ENCODE measurements at places on chromosomes 5 and 9.
A peak's percentile ranks its signal among the peaks of the same experiment; 100 is the strongest.

GRCh38 chr5:36418152-36418979, 116.7 kb upstream of the RANBP3L start:
- no peak for DNase-seq

DNA sequence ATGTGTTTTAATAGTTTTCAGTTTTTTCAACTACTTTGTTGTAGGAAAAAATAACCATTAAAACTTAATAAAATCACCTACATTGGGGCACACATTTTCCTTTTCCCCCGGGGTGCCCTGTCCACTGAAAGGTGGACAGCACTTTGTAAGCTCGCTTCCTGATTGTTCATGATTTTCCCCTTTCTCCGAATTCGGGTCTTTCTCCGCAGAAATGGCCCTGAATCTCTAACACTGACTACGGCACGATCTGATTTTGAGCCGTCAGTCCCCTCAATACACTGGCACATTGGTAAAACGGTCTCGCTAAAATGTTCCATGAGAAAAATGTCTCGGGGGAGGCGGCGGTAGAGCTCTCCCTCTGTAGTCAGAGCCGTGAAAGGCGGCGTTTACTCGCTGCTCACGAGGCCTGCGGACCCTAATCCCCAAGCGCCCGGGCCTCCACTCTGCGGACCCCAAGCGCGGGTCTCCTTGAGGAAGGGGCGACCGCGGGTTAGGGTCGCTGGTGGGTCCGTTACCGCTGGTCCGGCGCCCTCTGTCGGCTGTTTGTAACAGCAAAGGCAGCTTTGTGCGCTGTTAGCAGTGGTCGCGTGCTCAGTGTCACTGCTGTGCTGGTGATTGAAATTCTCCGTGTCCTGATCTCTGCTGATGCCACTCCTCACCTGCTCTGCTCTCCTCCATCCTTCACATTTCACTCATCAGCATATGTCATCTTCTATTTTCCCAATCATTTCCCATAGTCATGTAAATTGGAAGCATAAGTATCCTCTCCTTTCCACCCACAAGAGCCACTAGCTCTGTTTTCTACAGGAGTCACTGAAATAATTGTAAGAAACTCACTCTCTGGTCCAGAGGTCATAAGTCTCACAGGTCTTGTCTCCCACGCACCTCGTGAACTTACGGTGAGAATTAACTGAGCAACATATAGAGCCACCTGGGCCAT, 10.8 kb upstream of the IFNA2 start:
- peak; percentile 68 for DNase-seq

- DNase-seq = no peak
Observed at GRCh38 chr5:141150224-141150992, 551 bp downstream of the PCDHB6 start.

DNA sequence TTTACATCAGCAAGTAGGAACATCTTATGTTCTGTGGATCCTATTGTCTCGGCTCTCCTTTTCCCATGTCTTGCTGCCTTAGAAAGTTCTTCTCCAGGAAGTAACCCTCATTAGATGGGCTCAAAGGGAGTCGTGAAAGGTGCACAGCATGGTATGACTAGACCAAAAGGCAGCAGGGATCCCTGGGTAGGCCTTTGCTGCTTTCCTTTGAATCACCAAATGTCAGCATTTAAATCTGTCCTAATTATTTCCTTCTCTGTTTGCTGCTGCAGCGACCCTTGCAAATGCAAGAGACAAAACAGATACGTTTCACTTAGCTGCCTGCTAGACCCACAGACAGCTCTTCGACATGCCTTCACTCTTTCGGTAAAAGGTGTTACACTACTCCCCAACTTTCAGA, 218.4 kb downstream of the ACTL7B start:
- DNase-seq = no peak

- no peak for DNase-seq
Observed at GRCh38 chr5:17019324-17019723, 83.2 kb upstream of the MYO10 start.

- DNase-seq = no peak
Observed at GRCh38 chr5:120552638-120553037, 88.5 kb downstream of the PRR16 start.

GRCh38 chr5:172571892-172572291, 69.2 kb upstream of the NEURL1B start:
- no peak for DNase-seq

- DNase-seq = no peak
Observed at GRCh38 chr9:121738968-121739367, 87.5 kb downstream of the DAB2IP start.

DNA sequence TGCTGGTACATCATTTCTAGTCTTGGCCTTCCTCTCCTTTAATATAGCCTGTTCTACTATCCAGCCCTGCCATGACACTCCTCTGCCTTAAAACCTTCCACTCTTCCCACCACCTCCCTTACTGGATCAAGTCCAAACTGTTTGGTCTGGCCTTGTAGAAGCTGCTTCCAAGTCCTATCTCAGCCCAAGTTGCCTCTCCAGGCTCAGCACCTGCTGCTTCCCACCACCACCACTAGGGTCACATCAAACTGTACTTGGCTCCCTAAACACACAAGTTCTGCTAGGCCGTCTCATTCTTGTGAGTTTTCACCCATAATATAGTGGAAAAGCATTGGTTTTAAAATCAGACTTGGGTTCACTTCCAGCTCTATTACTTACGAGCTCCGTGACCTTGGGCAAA, 1.4 kb downstream of the NDUFA8 start:
- peak; percentile 36 for DNase-seq

GRCh38 chr5:23223846-23224245, 283.6 kb upstream of the PRDM9 start:
- DNase-seq = no peak

DNA sequence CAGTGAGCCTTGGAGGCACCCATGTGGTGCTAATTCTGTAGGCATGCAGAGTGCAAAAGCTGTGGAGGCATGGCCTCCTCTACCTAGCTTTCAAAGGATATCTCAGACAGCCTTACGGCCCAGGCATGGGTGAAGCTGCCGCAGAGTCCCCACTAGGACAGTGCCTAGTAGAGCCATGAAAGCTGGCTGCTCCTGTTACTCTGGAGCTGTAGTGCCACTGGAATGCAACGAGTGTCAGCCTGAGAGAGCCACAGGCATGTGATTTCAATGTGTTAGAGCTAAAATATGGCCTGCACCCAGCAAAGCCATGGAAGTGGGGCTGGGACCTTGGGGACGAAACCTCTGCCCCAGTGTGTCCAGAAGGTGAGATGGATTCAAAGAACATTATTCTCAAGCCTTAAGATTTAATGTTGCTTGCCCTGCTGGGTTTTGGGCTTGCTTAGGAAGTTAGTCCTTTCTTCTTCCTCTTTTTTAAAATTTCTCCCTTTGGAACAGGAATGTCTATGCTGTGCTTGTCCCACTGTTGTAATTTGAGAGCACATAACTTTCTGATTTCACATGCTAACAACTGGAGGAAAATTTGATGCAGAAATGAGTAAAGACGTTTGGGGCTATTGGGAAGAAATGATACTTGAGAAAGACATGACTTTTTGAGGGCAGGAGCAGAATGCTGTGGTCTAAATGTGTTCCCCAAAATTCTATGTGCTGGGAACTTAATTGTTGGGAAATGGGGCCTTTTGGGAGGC, 298.4 kb downstream of the PSAT1 start:
- no peak for DNase-seq
